ENCODE measurements at places on chromosomes 5 and 9.

DNA sequence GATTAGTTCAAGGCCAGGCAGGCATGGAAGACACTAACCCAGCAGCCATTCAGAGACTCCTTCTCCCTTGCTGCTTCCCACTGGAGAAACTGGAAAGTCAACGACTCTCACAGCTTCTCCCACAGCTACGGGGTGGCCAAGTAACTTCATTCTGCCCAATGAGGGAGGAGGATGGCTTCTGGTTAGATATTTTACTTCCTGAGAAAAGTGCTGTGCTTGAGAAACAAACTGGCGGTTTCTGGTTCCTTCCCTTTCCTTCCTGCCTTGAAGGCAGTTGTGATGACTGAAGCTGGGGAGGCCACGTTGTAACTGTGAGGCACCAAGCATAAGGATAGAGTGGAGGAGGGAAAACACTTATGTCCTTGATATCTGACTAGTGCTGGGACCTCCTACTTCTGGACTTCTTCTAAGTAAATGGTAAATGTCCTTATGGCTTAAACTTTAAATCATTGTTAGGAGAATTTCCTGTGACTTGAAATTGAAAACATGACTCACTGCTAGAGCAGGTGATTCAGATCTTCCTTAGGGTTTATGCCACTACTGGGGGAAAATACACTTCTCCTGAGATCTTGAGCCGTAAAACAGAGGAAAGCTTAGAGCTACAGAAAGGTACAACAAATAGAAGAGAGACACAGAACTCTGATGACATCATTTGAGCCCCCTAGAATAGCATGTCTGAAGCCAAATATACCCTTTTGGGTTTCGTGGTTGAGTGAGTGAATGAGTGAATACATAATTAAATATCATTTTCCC lies 3.1 kb upstream of the GNPDA1 start:
- no peak for DNase-seq

GRCh38 chr5:118115791-118116190 lies 872.6 kb downstream of the DTWD2 start:
- no peak for DNase-seq

DNA sequence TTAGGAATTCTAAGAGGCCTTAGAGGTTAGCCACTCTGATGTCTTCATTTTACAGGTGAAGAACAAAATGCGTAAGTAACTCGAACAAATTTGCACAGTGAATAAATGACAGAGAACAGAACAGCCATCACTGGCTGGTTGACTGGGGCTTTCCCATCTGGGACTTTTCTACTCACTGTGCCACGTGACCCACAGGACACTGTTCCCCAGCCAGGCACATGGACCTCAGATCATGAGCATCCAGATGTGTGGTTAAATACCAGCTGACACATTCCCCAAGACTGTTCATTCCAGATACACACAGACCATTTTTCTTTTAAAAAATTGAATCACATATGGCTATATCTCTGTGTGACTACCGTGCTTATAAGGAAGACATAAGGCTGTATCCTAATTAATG lies 25.8 kb upstream of the MED10 start:
- no peak for DNase-seq

- no peak for DNase-seq
Measured at GRCh38 chr5:94432499-94432898, 185.9 kb downstream of the KIAA0825 start.

DNA sequence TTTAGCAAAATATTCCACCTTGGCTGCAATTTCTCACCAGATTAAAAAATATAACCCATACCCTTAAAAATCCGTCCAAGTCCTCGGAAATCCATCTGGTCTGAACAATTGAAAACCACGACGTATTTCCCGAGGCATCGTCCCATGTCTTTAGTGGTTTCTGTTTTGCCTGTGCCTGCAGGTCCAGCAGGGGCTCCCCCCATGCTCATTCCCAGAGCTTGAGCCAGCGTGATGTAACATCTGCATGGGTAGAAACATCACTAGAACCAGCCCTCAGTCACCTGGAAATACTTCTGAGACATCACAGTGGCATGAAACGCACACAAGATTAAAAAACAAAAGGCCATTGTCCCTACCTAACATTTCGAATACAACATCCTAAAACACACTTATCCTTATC lies 114.0 kb downstream of the DNAH5 start:
- no peak for DNase-seq

- no peak for DNase-seq
Measured at GRCh38 chr5:53034832-53035231, 45.7 kb downstream of the ITGA2 start.

GRCh38 chr5:130099008-130099407 lies 194.7 kb downstream of the CHSY3 start:
- DNase-seq, result no peak

- no peak for DNase-seq
Measured at GRCh38 chr9:88820055-88820454, 171.2 kb upstream of the S1PR3 start.
